ENCODE measurements at places on chromosomes 3 and 15.

DNA sequence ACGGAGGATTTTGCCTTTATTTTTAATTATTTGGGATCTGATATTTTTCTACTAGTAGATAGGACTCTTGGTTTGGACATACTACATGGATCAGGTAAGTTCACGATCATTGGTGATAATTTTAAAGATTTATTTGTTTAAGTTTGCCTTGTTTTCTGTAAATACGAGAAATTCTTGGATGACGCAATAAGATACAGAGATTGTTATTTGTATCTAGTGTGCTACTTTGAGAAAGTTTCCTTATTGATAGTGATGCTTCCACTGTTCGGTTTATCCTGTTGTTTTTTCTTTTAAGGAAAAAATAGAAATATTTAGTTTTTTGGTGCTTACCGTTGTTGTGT lies 577 bp downstream of the CHD2 start:
- DNase-seq, result no peak

DNA sequence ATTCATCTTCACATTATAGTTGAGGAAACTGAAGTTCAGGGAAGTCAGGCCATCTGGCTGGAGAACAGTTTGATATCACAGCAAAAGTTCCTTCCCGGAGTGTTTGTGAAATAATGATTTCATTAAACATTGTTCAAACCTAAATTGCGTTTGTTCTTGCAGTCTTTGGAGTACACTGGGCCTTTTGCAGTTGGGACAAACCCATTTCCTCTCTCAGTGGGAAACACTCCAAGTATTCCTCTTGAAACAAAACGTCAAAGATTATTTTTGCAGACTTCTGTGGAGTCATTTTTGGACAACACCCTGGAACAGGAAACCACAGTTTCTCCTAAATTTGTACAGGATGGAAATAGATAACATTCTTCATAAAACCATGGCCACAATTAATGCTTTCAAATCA lies 287.5 kb downstream of the PTPRG start:
- no peak for DNase-seq

GRCh38 chr3:42688487-42689420 lies 3.4 kb downstream of the KLHL40 start:
- no peak for DNase-seq

- no peak for DNase-seq
Observed at GRCh38 chr3:188341501-188341900, 187.5 kb downstream of the LPP start.

- DNase-seq, result no peak
Observed at GRCh38 chr15:39388118-39388517, 192.8 kb upstream of the THBS1 start.

GRCh38 chr3:100023595-100023994 lies 90.7 kb downstream of the FILIP1L start:
- DNase-seq, result no peak

GRCh38 chr3:147410526-147411237 lies 1.5 kb downstream of the ZIC1 start:
- no peak for DNase-seq

DNA sequence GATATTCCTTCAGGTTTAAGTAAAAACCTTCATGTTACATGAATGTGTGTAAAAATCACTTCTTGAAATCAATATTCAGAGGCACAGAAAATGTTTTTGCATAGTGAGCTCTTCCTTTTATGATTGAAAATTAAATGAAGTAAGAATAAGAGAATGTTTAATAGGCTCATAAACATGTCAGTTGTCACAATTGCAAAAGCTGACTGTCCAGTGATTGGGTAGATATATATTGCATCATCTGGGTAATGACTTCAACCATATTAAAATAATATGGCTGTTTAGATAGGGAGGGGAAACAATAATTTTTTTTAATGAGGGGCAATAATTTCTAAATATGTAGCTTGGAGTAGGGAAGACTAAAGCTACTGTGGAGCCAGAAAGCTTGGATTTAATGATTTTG lies 529.8 kb upstream of the GOLIM4 start:
- DNase-seq, result no peak

GRCh38 chr15:25810631-25811091 lies 52.5 kb downstream of the ATP10A start:
- DNase-seq, result no peak

GRCh38 chr3:122794779-122795673 lies at the start of gene SLC49A4:
TSS of gene SLC49A4 (plus strand) at chr3:122795069. CDS start at chr3:122795193, 124 bp downstream.
- DNase-seq, result no peak

- no peak for DNase-seq
Observed at GRCh38 chr15:31376511-31376910, 49.9 kb downstream of the KLF13 start.

DNA sequence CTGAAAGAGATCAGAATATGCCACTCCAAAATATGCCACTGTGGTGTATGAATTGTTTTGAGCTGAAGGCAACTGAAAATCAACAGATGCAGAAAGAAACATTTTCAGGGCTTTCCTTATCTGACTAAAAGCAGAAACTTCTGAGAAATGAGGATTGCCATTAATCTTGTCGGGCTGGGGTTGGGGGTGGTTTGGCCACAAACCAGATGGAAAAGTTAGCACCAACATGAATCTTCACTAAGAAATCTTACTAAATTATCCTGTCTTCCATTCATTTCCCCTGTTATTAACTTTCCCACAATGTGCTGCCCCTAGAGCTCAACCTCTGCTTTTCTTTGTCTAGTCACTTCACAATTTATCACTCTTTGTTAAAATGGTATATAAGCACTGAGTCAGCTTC lies 229.9 kb upstream of the GADL1 start:
- DNase-seq, result no peak

DNA sequence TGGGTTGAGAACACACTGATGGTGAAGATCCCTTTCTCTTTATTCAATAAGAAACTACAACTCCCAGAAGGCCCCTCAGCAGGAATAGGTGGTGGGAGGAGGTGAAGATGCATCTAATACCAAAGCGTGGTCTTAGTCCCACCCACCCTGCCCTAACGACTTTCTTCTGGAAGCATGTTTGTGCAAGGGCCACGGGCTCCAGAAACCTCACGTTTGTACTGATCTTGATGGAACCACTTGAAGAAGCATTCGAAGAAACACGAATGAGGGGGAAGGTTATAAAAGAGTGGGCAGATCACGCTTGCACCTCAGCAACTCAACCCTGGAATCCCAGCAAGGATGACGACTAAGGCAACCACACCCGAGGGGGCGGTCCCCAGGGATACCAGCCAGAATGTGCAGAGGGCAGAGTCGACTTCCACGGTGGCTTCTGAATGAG lies 10.6 kb upstream of the SLC25A36 start:
- no peak for DNase-seq

GRCh38 chr3:108887777-108888176 lies 65.2 kb downstream of the TRAT1 start:
- DNase-seq, result no peak

- DNase-seq, result no peak
Observed at GRCh38 chr3:114231616-114232015, 5.8 kb downstream of the ZNF80 start.

DNA sequence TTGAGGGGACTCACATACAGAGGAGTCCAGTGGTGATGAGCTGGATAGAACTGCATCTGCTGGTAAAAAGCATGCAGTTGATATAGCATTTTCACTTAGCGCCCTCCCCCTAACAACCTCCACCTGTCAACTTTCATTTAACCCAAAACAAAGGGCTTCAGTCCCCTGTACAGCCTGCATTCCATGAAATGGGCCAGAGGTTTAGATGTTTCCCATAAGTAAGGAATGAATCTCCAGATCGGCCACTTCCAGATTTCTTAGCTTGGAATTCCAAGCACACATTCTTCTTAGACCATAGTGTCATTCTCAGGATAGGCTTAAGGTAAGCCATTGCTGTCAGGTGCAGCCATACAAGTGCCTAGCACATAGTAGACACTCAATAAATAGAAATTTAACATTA lies 32.9 kb upstream of the BFSP2 start:
- DNase-seq, result no peak

DNA sequence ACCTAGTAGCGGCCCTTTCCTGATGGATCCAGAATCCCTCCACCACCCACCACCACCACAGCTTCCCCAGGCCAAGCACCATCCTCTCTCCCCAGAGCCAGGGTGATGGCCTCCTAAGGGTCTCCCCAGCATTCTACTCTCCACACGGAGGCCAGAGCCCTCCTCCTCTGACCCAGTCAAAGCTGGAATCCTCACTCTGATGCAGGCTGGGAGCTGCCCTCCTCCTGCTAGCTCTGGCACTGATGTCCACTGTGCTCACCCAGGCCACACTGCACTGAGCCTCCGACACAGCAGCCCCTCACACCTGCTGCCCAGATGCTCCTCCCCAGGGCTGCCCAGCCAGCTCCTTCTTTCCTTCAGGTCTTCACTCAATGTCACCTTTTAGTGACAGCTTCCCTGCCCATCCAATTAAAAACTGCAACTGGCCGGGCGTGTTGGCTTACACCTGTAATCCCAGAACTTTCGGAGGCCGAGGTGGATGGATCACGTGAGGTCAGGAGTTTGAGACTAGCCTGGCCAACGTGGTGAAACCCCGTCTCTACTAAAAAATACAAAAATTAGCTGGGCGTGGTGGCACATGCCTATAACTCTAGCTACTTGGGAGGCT lies 21.0 kb downstream of the XXYLT1 start:
- no peak for DNase-seq

- DNase-seq, result no peak
Observed at GRCh38 chr3:151724576-151725562, 8.9 kb upstream of the AADACL2 start.

DNA sequence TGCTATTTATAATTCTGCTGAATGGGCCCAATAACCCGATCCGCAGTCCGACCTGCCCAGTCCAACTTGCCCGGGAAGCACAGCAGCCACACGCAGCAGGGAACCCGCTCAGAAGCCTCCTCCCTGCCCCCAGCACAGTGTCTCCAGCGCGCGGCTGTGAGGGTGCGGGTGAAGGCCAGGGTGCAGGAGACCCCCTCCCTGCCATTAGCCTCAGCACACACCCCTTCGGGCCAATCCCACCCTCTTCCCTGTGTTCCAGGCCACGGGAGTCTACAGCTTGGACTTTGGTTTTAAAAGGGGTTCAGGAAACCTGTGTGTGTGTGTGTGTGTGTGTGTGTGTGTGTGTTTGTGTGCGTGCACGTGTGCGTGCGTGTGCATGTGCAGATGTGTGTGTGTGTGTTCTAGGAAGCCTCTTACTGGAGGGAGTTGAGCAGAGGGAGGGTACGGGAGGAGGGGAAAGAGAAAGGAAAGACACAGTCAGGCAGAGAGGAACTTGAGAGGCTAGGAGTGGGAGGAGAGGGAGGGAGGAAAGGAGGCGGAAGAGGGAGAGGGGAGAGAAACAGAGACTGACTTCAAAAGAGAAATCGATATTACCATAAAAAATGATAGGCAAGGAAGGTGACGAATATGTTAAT lies 34.2 kb downstream of the ATP2B2 start:
- DNase-seq, result peak; percentile 5

DNA sequence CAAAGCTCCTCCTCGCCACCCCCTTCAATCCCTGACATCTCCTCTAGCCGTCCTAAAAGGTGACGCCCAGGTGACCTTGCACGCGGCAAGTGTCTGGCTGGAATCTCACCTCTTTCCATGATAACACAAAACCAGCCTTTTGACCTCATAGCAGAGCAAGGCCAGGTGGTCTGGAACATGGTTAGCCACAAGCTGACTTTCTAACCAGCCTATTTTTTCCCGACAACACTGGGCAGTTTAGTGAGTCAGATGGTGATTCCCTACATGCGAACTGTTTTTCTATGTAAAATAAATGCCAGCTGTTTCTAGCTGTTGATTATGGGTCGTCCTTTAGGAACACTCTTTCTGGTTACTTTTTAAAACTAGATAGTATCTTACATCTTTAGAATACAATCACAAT lies 243.0 kb downstream of the CD47 start:
- no peak for DNase-seq

GRCh38 chr15:35834216-35834830 lies 288.4 kb upstream of the DPH6 start:
- DNase-seq, result no peak

DNA sequence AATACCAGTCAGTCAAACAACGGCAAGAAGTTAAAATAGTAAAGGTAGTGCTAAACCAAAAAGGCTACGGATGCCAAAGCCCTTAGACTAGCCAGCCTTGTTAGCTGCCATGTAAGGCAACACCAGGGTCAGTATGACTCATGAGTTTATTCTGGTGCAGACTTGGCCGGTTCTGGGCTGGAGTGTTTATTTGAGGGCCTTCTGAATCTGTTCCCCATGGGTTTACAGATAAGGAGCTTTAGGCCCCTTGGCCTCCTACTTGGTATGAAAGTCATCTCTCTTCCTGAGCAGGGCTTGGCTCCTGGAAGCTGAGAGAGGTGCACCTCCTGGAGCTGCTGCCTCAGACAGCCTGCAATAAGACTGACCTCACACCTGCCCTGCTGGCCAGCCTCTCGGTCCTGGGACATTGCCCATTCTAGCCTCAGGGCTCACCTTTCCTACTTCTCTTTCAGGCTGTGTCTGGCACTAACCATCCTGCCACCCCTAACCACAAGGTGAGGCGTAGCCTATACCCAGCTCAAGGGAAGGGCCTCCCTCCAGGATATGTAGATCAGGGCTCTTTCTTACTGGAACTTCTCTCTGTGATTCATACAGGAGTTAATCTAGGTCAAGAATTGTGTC lies 10.4 kb upstream of the RTP1 start:
- no peak for DNase-seq

- no peak for DNase-seq
Observed at GRCh38 chr3:171323938-171324536, 136.2 kb downstream of the TNIK start.

DNA sequence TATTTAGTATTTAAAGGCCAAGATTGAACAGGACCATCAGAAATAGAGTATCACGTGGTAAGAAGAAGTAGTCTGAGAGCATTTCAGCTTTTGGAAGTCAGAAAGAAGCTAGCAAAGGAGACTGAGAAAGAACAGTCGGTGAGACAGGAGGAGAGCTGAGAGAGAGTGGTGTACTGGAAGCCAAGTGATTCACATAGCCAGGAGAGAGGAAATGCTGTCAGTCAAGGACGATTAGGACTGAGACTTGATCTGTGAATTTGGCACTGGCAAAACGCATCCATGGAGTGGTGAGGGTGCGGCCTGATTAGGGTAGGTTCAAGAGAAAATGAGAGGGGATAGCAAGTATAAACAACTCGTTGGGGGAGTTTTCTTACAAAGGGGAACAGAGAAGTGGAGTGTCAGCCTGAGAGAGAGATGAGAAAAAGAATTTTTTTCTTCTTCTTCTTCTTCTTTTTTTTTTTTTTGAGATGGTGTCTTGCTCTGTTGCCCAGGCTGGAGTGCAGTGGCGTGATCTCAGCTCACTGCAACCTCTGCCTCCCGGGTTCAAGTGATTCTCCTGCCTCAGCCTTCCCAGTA lies 44.9 kb downstream of the CHD2 start:
- no peak for DNase-seq

GRCh38 chr15:99631255-99631654 lies 65.5 kb downstream of the MEF2A start:
- no peak for DNase-seq
